ENCODE measurements at places on chromosomes 4 and X.

DNA sequence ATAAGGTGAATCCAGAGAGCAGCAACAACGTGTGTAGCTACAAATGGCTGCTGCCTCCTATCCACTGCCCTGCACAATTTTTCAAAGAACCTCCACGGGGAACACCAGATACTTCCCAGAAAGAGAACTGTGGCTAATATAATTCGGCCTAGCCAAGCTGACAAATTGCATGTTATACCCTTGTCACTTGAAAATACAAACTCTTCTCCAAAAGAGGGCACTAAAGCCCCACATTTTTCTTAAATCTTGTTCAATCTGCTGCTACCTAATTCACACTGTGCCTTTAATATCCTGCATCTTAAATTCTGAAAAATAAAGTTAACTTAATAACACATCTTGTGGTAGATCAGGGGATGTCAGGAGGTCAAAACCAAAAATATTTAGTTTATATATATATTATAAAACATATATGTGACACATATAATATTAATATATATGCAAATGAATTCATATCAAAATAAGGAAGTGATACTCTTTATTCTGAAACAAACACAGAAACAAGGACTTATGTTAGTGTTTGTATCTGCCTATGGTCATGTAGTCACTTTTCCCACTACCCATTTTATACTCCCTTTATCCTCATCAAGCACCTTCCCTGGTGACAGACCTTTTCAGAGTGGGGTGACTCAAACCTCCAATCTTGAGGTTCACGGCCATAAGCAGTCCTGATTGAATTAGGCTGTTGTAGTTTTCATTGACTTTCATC lies 24.1 kb downstream of the CT45A1 start:
- DNase-seq, result no peak

DNA sequence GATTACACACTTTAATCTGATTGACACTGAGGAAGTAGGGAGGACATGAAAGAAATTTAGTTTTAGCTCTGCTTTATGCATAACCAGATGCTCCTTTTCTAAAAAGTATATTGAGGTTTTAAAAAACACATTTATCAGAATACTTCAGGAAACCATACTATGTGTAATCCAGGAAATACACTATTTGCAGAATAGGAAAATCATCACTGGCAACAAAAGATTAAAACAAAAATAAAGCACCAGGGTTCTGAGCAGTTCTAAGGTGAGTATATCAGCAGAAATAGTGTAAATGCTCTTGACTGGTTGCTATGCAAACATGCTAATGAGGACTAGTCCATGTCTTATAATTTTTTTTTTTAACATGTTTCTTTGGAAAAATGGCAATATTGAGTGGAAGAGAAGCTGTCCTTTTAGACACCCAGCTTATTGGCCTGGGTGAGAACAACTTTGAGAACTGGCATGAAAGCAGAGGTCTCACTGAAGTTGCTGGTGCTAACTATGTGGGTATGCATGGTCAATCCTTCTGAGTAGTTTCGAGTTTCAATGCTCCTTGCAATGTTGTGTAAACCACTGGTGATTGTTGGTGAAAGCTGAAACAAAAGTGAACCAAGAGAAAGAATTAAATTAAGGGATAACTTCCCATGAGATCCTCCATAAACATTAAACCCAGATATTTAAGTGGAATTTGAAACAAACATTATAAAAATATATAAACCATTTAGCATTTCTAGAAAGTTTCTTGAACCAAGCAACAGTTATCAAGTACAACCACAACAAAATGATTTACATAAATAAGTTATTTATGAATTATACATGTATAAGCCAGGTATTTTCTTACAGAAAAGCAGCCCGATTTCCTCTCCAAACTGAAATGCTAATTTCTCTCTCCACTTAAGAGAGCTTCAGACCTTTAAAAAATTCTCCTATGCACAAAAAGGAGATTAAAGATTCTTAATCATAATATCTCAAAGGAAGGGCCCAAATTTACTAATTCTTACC lies 20.4 kb upstream of the SCD5 start:
- no peak for DNase-seq

DNA sequence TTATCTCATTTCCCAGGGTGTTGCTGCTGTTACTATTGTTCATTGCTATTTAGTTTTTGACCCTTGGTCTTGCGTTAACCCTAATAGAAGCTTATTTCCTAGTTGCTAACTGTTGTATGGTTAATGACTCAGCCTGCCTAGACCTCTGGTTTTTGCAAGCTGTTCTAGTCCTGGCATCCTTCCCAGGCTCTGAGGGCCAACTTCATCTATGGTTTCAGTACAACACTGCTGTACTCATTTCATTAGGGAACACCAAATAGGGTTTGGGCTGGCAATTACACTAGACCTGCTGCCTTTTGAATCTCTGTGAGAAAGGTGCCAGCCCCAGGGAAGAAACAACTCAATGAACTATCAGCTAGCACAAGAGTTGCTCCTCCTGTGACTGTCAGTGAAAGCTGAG lies 59.6 kb downstream of the DCX start:
- no peak for DNase-seq

DNA sequence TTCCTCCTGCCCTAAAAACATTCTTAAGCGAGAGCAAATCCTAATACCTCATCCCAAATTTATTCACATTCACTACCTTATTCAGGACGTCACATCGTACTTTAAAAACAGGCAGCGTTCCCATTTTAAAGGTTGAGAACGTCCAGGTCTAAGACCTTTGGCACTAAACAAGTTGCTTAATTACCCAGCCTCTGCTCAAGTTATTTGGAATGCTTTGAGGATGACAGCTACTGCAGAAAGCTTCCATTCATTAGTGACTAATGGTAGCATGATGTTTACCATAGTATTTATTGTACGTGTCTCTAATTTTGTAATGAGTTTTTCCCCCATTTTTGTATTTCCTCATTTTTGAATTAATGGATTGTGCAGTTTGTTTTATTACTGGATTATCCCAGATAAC lies 1.5 kb downstream of the USP38 start:
- DNase-seq, result no peak

DNA sequence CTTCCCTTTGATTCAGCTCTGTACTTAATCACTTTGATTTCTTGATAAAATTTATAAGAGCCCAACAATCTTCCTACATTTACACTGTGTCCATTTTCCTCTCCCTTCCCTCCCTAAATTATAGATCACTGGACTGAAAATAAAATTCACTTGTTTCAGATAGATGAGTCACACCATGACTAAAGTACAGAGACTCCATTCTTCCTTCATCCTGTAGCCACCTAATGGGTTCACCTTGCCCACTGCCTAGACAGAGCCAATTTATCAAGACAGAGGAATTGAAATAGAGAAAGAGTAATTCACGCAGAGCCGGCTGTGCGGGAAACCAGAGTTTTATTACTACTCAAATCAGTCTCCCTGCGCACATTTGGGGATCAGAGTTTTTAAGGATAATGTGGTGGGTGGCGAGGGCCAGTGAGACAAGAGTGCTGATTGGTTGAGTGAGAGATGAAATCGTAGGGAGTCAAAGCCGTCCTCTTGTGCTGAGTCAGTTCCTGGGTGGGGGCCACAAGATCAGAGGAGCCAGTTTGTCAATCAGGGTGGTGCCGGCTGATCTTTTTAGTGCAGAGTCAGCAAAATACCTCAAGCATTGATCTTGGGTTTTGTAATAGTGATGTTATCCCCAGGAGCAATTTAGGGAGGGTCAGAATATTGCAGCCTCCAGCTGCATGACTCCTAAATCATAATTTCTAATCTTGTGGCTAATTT lies 71.3 kb upstream of the MED14 start:
- DNase-seq, result no peak

DNA sequence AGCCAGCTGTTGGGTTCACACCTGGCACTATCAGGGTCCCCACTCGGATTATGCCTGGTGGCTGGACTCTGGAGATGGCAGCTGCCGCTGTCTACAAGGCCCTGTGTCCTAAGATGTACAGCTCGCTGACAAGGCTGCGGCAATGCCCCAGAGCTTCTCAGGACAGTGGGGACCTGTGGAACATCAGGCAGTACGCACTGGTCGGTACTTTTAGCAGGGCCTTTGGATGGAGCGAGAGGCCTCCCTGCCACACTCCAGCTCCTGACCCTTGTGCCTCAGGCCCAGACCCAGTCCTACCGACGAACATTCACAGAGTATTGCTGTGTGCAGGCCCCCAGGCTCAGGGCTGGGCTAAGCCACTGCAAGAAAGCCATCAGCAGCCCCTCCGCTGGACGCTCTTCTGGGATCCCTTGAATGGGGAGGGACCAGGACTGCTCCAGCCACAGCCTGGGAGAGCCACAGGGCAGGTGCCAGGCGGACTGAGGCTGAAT lies 45.7 kb upstream of the HMX1 start:
- DNase-seq, result no peak

DNA sequence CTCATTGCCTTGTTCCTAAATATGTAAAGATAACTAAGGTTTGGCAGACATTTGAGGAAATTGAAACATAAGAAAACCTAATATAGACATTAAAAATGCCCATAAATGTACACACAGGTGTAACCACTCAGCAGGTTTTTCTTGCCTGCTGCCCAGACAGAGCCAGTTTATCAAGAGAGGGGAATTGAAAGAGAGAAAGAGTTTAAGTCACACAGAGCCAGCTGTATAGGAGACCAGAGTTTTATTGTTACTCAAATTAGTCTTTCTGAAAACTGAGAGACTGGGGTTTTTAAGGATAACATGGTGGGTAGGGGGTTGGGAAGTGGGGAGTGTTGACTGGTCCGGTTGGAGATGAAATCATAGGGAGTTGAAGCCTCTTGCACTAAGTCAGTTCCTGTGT lies 119.0 kb downstream of the CFAP299 start:
- no peak for DNase-seq

- no peak for DNase-seq
Observed at GRCh38 chrX:53049127-53049517, 533 bp downstream of the GPR173 start.

DNA sequence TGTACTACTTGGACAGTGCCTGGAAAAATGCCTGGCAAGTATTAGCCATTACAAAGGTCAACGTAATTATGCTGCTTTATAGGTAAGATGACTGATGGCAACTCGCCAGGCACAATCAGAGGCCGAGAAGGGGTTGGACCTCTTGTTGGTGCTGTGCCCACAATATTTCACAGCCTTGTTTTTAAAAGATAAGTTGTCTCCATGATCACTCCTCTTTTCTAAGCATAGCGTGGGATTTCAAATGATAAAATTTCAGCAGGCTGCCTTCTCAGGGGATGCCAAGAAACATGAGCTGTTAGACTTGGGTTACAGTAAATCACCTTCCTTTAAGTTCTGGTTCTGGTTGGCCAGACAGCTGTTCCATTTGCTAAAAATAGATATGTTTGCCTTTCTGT lies 26.9 kb downstream of the HOPX start:
- no peak for DNase-seq

DNA sequence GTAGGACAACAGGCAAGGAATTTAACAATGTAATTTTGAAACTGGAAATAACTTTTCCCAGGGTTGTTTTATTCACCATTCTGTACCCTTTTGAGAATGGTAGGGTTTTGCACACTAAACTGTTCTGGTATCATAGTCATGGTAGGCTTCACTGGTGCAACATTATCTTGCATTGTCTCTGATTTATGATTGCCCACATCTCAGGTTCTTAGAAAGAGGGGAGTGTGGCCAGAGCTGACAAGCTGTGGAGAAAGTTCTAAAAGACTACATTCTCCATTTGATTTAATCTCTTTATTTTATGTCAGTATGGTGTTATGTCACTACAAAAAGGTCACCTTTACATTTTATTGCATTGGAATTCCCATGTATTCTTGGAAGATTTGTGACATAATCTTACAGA lies 447.3 kb downstream of the GRIA2 start:
- DNase-seq, result no peak

DNA sequence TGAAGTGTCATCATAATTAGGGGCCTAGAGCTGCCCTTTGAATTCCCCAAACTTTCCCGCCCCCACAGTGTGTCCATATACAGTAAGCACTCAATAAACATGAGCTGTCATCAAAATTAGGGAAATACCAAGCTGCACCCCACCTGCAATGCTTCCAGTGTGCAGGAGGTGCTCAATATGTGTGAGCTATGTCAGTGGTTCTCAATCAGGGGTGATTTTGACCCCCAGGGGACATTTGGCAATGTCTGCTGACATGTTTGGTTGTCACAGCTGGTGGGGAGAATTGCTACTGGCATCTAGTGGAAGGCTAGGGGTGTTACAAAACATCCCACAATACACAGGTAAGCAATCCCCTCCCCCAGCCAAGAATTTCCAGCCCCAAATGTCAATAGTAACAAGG lies 748 bp downstream of the CFP start:
- DNase-seq, result no peak

- DNase-seq, result no peak
Observed at GRCh38 chrX:118976599-118977340, 2.4 kb downstream of the LONRF3 start.

DNA sequence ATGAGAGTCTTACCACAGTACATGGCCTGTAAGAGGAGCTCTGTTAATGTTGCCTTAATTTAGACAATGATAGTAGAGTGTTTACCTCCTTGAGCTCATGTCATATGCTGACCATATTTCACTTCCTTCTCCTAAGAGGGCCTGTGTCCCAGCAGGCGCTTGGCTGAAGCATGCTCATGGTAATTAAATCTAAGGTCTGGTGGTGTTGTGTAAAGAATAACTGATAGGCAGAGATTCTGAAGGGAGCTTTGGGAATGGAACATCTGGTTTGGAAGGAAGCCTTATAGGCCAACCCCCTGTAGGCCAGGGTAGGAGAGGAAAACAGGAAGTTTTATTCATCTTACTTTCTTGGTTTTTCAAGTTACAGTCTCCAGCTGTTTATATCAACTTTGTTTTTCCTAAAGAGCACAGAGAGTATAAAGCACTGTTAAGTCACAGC lies 300.2 kb downstream of the USP46 start:
- no peak for DNase-seq

- no peak for DNase-seq
Observed at GRCh38 chrX:124634363-124634762, 288.0 kb downstream of the SH2D1A start.

DNA sequence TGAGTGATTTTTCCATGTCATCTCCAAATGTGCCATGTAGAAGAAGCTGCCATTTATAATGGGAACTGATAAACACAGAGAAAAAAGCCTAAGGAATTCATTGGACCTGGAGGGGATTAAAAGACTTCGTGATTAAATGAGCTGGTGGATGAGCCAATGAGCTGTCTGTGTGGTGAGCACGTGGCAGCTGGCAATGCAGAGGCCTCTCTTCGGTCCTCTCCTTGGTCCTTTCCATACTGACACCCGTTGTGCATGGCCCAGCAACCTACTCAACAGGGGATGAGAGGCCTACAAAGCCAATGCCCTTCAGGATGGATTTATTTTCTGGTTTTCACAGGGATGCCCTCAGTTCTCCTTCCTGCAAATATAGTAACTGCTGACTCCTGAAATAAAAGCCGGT lies 87.7 kb upstream of the STS start:
- DNase-seq, result no peak
